ENCODE measurements at places on chromosomes 11 and 22.

DNA sequence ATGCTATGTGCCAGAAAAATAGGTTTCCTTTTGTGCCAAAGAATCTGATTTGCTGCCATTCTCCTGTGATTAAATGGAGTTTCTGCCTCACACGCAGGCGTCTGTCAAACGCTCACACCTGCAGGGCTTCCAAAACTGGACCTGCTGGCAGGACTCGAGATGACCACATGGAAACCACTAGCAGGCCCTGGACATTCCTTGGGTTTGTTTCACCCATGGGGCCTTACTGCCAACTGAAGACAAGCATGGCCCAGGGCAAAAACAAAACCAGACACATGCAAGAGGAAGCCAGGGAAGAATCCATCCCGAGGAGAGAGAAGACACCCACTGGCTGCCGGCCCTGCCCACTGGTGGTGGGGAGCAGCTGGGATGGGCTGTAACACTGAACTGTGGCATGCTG lies 55.9 kb upstream of the MN1 start:
- DNase-seq = no peak

DNA sequence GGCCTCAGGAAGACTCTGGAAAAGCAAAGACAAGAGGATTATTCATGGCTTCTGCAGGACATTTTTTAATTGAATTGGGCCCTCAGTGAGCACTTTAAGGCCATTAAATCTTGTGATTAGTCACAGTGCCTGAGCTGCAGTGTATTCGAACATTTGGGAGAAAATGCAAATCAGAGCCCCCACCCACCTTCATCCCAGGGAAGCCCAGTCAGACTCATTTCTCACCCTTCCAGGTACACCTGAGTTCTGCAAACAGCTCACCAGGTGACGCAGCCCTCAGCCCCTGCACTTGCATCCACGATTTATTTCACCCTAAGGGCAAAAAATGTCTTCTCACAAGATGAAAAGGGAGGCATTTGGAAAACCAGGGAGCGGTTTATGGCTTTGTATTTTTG lies 128.7 kb downstream of the MPPED1 start:
- DNase-seq = no peak

- no peak for DNase-seq
Measured at GRCh38 chr11:117345039-117345438, 17.4 kb downstream of the CEP164 start.

DNA sequence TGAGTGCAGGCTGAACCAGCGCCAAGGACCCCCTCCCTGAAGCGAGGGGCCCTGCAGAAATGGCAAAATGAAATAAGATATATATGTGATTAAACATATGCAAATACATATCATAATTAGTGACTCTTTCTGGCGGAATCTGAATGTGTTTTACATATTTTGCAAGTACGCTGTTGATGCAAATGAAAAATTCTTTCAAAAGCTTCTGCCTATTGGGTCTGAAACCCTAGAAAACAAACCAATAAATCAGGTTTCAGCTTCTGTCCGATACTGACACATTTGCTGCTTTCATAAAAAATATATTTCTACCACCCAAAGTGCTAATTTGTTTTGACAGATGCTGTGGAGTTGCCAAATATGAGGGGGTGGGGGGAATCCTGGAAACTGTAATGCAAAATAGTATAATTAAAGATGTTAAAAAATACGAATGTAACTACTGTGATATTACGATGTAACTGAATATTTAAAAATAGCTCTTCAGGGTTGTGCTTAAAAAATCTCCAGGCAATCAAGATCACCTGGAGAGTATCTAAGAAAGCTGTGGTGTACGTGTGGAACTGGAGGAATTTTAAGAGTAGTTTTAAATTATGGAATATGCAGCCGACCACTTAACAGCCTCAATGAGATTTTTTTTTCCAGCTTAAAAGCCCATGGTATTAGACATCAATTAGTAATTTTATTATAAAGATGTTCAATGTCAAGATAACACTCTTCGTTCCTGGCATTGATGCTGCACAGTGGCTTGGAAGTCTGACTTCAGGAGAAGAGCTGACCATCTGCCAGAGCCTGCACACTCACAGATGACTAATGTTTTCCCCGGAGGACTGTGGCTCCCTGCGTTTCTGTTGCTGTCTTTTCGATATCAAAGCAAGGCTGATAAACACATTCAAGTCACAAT lies 122.2 kb upstream of the RCN1 start:
- DNase-seq = peak; percentile 69

DNA sequence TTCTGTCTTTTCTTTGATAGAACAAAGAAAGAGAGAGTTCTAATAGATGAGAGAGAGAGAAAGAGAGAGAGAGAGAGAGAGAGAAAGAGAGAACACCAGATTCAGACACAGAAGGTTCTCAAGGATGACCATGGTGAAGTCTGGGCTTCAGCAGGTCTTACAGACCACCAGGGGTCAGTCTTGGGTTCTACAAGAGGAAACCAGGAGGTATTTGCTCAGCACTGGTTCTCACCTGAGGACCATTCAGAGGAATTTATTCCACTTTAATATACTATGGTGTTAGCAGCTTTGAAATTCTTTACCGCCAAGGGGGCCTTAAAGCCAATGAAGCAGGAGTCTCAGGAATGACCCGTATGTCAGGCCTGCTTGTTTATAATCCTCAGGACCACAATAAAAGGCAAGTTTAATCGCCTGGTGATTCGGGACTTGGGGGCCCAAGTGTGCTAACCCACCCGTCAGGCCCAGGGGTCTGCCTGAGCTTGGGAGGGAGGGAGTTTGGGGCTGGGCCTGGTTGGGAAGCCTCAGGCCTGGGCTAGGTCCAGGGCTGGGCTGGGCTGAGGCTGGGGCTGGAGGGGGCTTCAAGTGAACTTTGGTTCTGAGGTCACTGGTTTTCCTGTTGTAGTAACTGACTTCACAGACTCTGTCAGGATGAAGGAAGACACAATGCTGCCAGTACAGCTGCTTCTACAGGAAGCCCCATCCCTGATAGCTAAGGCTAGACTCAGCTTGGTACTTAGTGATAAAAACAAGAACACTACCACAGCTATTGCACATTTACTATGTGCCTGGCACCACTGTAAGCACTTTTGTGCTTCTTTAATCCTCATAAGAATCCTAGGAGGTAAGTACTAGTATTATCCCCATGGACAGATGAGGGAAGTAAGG lies 179.2 kb upstream of the ZBED5 start:
- peak; percentile 53 for DNase-seq

- no peak for DNase-seq
Measured at GRCh38 chr22:24486501-24486921, 8.6 kb upstream of the UPB1 start.

DNA sequence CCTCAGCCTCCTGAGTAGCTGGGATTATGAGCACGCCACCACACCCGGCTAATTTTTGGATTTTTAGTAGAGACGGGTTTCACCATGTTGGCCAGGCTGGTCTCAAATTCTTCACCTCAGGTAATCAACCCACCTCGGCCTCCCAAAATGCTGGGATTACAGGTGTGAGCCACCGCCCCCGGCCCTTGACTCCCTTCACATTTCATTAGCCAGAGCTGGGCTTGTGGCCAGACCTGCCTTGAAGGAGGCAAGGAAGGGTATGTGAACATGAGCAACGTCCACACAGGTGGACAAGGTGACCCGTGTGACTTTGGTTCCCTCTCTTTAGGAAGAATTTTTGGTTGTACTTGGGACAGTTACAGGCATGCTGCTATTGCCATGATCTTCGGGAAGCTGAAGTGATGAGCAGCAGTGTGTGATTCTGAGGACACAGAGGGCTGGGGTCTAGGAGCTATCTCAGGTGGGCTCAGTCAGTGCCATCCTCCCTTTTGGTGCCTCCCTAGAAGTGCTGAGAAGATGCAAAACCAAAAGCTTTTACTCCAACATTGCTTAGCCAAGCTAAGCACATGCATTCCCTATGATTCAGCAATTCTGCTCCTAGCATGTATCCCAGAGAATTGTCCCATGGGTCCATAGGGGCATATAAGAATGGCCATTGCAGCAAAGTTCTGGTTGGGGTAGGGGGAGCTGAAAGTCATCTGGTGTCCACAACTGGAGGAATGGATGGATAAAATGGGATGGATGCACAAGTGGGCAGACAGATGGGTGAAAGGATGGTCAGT lies 6.1 kb downstream of the AP5B1 start:
- no peak for DNase-seq

DNA sequence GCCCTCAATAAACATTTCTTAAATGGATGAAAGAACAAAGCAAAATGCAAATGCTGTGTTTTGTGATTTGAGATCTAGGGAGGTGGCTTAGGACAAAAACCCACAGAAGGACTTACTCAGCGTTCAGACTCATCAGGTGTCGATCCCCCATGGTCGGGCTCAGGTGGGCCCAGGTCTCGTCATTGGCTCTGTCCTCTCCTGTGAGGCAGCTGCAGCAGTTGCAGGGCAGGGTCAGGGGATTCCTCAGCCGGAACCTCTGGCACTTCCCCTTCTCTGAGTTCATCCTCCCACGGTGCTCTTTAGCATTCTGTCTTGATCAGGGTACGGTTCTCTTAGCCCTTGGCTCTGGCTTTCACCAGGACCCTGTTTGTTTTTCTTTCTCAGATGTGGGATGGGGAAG lies 14.0 kb upstream of the ACR start:
- DNase-seq = no peak

- DNase-seq = no peak
Measured at GRCh38 chr11:101046947-101047346, 82.7 kb downstream of the PGR start.

- DNase-seq = no peak
Measured at GRCh38 chr11:19595840-19596751, 116.5 kb upstream of the NAV2 start.
